ENCODE measurements at places on chromosomes 5 and 9. TPM values are rescaled to one million over a fixed set of nuclear protein-coding genes. Genes with fewer than 3 reads are reported as not detected.

- no peak overlapping the region for H3K4me3 ChIP-seq
- H3K27me3 ChIP-seq, result no peaks in the 10 kb centered on the region
- H3K36me3 ChIP-seq, result no peaks in the 10 kb centered on the region
- DNase-seq, result no peak
- H3K27ac ChIP-seq, result no peak overlapping the region
Observed at GRCh38 chr9:30673132-30673531, 1711.3 kb upstream of the ACO1 start.

DNA sequence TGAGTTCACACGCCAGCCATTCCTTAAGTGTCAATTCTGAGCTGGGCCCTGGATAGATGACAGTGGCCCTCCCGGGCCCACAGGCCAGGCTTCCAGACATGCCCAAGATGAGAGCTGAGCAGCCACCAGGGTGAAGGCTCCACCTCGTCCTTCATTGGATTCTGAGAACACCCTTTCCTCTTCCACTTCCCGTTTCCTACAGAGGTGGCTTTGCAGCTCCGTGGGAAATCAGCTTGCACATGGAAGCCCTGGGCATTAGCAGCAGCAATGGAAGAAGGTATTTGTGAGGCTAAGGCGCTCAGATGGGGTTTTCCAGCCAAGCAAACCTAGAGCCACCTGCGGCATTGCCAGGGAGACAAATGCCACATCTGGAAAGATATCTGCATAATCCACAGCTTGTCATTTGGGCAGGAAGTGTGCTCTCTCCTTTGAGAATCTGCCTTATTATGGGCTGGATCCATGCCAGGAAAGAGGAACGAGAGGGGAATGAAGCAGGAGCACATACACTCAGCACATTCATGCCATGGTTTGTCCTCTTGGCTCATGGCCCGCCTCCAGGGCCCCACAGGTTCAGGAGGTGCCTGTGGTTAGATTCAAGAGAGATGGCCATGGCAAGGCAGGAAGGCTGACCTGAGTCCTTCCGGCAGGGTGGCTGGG, 34.1 kb downstream of the CFAP77 start:
- peaks cover 29% of the 10 kb centered on the region for H3K27me3 ChIP-seq
- H3K36me3 ChIP-seq, result no peaks in the 10 kb centered on the region
- no peak overlapping the region for H3K4me3 ChIP-seq
- no peaks in the 10 kb centered on the region for H3K4me1 ChIP-seq

DNA sequence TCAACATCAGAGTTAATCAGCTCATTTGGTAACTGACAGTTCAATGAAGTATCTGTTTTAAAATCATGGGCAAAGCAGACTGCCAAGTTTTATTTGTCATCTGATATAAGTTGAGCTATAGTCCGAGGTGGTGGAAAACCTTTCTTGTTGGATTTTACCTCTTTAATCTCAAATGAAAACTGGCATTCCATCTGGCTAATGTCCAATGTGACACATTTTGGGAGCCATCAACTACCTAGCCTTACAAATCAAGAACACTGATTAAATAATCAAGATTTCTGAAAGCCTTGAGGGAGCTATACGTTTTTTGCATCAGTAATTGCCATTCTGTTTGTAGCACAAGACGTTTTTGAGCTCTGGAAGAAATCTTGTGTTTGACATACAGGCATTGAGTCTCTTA, 1380.5 kb upstream of the WWC1 start:
- H3K27ac ChIP-seq, result no peak overlapping the region
- no peaks in the 10 kb centered on the region for H3K27me3 ChIP-seq
- H3K36me3 ChIP-seq, result no peaks in the 10 kb centered on the region
- no peak overlapping the region for H3K4me3 ChIP-seq
- no peak for DNase-seq

SLC45A2 gene
- total RNA-seq, result 0.59 TPM

PDCD1LG2 gene
- 4.7 TPM for total RNA-seq

DNA sequence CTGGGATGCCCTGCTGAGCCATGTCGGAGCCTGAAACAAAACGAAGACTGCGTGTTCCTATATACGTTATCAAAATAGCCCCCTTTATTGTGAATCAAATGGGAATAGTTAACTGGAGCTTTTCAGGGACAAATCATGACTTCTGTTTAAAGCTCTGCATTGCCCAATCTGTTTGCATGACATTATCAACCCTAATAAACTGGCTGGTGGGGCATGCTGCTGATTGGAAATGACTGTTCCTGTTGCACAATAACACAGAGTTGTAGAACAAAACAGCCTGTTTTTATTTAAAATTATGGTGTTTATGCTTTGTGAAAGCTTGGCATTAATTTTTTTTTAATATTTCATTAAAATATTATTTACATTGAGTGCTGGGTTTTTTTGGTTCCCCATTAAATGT, 215.5 kb downstream of the TMEM167A start:
- H3K4me1 ChIP-seq, result no peaks in the 10 kb centered on the region
- peaks cover 7% of the 10 kb centered on the region for H3K27me3 ChIP-seq
- H3K4me3 ChIP-seq, result no peak overlapping the region
- no peak overlapping the region for H3K27ac ChIP-seq
- DNase-seq, result no peak
- no peaks in the 10 kb centered on the region for H3K36me3 ChIP-seq

PLAC8L1 gene
- not detected for total RNA-seq

All from osteoblast (primary cell).